ENCODE measurements at places on chromosomes 3 and 15. TPM values are rescaled to one million over a fixed set of nuclear protein-coding genes. Genes with fewer than 3 reads are reported as not detected.

The BMF gene
- 3.1 TPM for total RNA-seq

The CLDN11 gene
- 4.3 TPM for total RNA-seq

- DNase-seq, result no peak
Observed at GRCh38 chr3:157271283-157271882, 111.4 kb upstream of the CCNL1 start.

- DNase-seq, result peak; percentile 46
Observed at GRCh38 chr3:108006077-108006771, 84.6 kb downstream of the CD47 start.

DNA sequence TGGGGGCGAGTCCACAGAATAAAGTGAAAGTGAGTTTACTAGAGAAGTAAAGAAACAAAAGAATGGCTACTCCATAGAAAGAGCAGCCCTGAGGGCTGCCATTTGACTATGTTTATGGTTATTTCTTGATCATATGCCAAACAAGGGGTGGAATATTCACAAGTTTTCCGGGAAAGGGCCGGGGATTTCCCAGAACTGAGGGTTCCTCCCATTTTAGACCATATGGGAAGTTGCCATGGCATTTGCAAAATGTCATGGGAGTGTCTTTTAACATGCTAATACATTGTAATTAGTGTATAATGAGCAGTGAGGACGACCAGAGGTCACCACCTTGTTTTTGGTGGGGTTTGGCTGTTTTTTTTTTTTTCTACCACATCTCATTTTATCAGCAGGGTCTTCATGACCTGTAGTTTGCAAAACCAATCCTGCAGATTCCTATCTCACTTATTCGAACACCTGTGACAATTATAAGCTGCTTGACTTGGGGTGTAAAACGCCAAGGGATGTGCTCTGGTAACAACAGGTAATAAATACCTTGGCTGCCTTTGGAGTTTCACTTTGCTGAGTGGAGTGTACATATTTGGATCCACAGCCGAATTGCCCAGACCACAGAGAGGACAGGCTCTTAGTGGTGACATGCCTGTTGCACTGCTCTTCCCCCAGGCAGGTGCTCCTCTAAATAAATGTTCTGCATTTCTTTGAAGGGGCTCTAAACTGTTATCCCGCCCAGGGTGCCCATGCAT, 43.6 kb downstream of the C2CD4B start:
- DNase-seq, result no peak

- DNase-seq, result no peak
Observed at GRCh38 chr15:39238443-39238842, 342.4 kb upstream of the THBS1 start.

DNA sequence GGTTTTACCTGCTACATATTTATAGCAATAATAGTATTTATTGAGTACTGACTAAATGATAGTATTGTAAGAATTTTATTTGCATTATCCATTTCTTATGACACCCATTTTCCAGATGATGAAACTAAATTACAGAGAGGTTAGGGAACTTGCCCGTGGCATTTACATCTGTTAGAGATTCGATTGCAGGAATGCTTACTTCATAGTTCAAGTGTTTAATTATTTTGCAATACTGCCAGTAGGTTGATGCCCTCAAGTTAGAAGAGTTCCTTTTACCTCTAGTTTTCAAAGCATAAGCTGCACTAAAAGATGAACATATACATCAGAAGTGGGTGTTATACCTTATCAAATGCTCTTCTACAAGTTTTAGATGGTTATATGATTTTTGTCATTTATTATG, 362.8 kb upstream of the RGMA start:
- no peak for DNase-seq
